ENCODE measurements at places on chromosomes 5 and 9.

GRCh38 chr9:82996941-82997340 lies 66.0 kb downstream of the RASEF start:
- no peak for DNase-seq

GRCh38 chr5:151700820-151701219 lies 14.1 kb upstream of the SPARC start:
- DNase-seq, result no peak

- no peak for DNase-seq
Measured at GRCh38 chr5:151663617-151664293, 23.0 kb downstream of the SPARC start.

GRCh38 chr9:114172981-114173833 lies 17.9 kb downstream of the COL27A1 start:
- DNase-seq, result no peak

- DNase-seq, result no peak
Measured at GRCh38 chr5:111958851-111959250, 201.9 kb upstream of the NREP start.

DNA sequence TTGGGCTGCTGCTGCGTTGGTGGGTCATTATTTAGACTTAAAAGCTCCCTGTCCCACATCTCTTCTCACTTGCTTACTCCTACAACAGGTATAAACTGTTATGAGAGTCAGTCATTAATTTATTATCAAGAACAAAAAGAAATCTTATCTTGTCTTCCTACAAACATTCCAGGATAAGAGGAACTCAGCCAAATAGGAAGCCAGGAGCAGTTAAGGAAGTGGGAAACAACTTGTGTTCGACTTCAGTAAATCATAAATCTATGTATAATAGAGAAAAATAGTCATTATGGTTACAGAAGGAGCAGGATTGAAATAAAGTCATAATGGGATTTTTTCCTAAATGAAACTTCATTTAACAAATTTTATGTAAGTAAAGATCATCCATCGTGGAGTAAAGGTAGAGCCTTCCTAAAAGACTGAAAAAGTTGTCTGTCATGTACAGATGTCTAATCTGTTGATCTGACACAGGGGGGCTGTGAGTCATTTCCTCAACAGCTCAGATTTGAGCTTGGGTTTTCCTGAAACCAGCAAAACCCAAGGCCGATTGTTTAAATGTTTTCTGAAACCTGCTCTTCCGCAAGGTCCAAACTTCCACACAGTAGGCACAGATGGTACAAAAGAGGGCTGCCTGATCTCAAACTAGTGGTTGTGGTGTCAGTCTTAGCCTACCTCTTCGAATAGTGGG lies 25.3 kb upstream of the LRRTM2 start:
- no peak for DNase-seq

Measured in HEK293T (cell line).